ENCODE measurements at places on chromosomes 3 and 15.

- peak; percentile 73 for DNase-seq
These were observed 43.6 kb upstream of the ATP2B2 start for GRCh38 chr3:10548992-10549391.

- no peak for DNase-seq
These were observed 462.1 kb upstream of the NR2F2 start for GRCh38 chr15:95868450-95868849.

- no peak for DNase-seq
These were observed 33.9 kb upstream of the PLXNA1 start for GRCh38 chr3:126948980-126949535.

DNA sequence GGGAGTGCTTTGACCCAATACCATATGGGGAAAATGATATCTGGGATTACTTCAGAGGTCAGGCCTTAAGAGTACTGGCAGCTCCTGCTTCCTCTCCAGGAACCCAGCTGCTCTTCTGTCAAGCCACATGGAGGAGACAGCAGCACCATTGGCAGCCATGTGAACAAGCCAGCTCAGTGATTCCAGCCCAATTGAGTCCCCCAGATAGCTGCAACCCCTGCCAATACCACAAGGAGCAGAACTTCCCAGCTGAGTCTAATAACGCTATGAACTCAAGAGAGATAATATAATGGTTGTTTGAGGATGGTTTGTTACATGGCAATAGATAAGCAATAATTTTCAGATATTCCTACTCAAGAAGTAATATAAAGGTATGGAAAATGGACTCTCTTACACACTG is 126.8 kb upstream of the CPNE4 start:
- DNase-seq, result peak; percentile 15

DNA sequence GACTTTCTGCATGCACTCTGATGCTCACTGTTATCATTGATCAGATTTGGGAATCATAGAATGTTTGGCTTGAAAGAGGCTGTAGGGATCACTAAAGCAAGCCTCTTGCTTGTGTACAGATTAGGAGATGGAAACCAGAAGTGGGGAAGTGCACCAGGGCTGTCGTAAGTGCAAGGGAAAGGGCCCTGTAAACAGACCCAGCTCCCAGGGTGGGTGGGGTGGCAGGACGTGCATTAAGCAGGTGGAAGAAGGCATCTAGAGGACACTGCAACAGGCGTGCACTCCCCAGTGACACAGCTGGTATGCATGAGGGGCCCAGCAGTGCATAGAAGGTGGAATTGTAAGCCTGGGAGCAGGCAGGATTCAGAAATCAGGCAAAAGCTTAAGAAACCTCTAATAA is 58.0 kb upstream of the SLC7A14 start:
- no peak for DNase-seq

GRCh38 chr3:152608696-152609594 is 226.0 kb upstream of the P2RY1 start:
- DNase-seq, result no peak

DNA sequence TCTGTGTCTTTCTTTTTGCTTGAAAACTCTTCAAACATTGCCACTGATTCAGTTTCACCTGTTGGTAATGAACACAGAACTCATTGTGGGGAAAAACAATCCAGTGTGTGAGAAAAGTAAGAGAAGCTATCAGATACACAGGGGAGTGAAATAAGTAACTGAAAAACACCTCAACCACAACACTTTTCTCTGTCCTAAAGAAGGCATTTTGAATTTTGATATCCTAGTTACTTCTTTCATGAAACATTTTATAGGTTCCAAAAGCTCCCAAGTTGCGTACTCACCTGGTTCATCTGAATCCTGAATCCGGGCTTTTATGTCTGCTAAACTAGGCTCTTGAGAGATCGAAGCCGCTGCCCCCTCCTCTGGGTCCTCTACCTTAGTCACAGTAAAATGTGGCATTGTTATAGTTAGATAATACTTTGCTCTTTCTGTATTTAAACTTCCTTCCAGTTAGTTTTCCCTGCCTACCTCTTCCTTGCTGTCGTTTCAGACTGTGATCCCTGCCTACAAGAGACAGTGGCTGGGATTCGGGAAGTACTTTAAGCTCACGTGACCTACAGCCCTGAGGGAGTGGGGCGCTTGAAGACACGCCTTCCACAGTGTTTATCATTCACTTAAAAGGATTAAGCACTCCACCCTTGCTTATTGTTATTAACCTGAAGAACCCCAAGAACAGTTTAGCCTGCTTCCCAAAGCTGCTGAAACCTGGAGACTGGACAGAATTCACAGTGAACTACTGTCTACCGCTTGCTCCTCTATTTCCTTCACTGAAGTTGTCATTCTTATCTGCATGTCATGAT is 19.1 kb downstream of the SLC12A6 start:
- peak; percentile 67 for DNase-seq

DNA sequence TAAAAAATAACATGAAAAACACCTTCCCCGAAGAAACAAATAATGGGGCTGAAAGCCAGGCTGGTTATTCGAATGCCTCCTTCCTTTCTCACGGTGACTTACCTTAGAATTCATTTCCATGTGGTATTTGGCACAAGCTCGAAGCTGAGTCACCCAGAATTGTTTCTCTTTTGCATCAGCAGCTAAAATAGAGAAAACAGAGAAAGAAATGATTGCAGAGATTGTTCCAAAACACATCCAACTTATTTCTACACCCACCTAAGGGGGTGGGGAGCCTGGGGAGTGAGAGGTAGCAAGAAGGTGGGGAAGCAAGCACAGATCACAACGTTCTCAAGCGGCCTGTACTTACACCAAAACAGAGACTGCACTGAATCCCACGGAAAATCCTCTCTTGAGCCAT is 104.7 kb downstream of the OSBPL10 start:
- DNase-seq, result no peak

DNA sequence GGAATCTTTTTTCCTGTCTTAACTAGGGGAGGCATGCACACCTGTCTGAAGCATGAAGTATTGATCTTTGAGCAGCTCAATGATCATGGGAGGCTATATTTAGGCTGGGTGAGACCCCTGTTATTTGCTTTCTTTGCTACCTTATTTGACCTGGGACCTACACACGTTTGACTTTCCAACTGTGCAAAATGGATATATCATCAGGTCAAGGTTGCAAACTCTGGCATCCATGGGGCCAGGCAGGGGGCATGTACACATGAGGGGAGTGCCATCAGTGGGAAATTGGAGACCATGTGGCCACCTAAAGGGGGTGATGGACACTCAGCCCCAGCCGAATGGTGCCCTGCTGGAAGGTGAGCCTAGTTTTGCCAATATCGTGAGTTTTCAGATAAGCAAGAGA is 174.2 kb downstream of the FEZF2 start:
- DNase-seq, result no peak

- no peak for DNase-seq
These were observed 24.9 kb upstream of the C3orf80 start for GRCh38 chr3:160200353-160200752.

DNA sequence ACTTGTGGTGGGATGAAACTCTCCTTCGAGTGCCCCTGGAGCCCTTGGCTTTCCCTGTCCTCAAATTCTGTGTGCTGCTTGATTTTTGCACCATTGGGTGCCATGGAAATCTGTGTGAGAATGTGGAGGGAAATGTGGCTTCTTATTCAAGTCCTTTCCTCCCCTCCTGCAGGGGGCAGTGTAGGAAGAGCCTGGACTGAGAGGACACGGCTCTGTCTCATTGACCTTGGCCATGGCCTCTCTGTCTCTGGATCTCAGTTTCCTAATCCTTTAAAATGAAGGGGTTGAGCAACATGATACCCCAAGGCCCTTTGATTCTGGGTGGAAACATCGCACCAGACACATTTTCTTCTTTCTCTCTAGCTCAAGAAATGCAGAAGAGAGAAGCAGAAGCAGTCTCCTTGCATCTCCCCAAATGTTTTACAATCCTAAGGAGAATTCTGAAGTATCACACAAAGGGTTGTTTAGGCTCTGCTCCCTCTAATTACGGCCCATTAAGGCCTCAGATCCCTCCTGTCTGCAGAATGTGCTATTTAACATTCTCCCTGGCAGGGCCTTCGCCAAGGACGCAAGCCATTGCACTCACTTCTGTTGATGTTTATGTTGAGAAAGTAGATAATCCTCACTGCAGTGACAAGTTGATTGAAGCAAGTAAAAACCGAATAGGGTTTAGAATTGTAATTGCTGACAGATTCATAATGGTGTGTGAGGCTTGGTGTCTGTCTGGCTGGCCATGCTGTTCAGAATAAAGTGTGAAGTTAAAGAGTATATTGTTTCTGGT is 169.1 kb downstream of the TPRG1 start:
- DNase-seq, result peak; percentile 12

- no peak for DNase-seq
These were observed 170.5 kb upstream of the LRIG1 start for GRCh38 chr3:66671291-66671690.

GRCh38 chr15:77107531-77108355 is 36.8 kb upstream of the TSPAN3 start:
- DNase-seq, result peak; percentile 49

All from RKO (cell line).